Esophagus squamous epithelium (tissue), 5 donors: ENCODE measurements at places on chromosomes 4 and X.

GRCh38 chr4:900073-900472 lies 32.0 kb downstream of the GAK start:
- DNase-seq = no peak

GRCh38 chr4:58649226-58649625 lies 1539.0 kb upstream of the IGFBP7 start:
- no peak for DNase-seq

DNA sequence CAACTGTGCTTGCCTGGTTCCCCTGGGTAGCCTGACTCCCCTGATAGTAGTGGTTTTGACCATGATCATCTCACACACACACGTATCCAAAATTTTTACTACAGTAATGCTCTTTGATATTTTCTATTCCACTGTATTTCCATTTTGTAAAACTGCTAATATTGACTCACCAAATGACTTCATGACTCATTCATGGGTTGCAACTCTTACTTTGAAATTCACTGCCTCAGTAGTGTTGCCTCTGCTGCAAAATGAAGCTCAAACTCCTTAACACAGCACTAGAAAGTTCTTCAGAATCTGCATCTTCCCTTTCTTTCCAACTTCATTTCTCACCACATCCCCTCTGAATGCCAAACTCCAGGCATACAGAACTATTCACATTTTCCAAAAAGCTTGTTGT lies 20.3 kb downstream of the QRFPR start:
- DNase-seq = no peak

GRCh38 chr4:22410645-22411247 lies 105.1 kb downstream of the ADGRA3 start:
- no peak for DNase-seq

DNA sequence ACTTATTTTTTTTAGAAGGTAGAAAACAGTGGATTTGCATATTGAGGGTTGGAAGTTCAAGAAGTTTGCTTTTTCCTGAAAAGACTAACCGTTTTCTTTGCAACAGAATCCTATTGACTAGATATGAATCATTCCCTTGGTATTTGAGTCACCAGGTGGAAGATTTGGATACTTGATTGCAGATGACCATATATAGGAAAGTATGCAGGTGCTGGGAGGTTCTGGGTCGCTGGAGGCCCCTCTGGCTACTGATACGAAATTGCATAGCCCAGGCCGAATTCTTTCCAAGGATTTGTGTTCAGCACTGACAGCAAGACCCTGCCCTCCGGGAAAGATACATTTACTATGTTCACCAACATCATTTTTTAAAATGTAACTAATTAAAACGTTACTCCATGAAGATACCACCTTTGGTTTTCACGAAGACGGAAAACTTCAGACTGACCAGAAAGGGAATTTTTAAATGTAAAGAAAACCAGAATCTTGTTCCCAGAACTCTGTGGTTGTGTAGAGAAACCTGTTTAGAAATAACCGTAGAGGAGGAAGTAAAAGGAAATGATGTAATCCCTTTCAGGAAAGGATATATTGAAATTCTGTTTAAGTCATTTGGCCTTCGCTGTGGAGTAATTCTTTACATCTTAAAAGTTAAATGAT lies 946 bp downstream of the ANXA3 start:
- DNase-seq = no peak

GRCh38 chr4:165921546-165921945 lies 48.5 kb downstream of the TLL1 start:
- no peak for DNase-seq

DNA sequence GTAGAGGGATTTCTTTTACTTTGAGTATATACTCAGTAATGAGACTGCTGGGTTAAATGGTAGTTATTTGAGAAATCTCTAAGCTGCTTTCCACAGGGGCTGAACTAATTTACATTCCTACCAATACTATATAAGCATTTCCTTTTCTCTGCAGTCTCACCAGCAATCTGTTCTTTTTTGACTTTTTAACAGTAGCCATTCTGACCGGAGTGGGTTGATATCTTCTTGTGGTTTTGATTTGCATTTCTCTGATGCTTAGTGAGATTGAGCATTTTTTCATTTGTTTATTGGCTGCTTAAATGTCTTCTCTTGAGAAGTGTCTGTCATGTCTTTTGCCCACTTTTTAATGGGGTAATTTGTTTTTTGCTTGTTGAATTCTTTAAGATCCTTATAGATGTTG lies 43.3 kb downstream of the SPCS3 start:
- DNase-seq = no peak

- no peak for DNase-seq
These were observed 116.8 kb upstream of the NUDT10 start for GRCh38 chrX:51215856-51216255.

- DNase-seq = no peak
These were observed 124.7 kb upstream of the TMEM164 start for GRCh38 chrX:109878236-109878635.

GRCh38 chr4:71768123-71768522 lies 15.8 kb downstream of the GC start:
- DNase-seq = no peak

GRCh38 chr4:2822461-2823300 lies 21.0 kb upstream of the ADD1 start:
- no peak for DNase-seq

DNA sequence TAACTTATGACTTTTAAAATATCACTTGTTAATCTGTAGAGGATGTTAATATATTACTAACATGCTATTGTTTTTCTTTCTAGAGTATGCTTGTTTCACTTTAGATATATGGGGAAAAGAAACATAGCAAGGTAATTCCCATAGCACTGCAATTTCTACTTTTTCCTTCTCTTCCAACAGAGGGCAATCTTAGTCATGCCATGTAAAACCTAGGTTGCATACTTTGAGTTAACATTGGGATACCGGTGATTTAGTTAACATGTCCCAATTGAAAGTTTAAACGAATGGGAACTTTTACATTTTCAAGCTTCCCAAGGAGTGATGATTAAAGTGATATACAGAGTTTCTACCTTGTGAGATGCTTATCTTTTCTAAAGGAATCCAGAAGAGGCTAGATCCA lies 89.4 kb upstream of the IL13RA1 start:
- no peak for DNase-seq

- no peak for DNase-seq
These were observed 49.6 kb downstream of the MAP7D2 start for GRCh38 chrX:20066968-20067708.

- no peak for DNase-seq
These were observed 645.7 kb downstream of the TLL1 start for GRCh38 chr4:166518776-166519175.

DNA sequence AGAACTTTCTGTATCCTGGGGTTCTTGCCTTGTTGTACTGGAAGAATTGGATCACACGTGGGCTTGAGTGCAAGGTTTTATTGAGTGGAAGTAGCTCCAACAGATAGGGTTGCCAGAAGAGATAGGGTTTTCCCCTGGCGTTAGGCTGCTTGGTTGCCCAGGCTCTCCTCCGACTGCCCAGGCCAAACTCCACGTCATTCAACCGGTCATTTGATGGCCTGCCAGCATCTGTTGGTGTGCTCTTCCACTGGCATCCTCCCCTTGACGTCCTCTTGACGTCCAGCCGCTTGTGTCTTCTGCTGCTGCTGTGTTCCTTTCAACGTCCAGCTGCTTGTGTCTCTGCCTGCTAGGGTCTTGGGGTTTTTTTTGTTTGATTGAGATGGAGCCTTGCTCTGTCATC lies 340.3 kb upstream of the ZCCHC13 start:
- DNase-seq = no peak

GRCh38 chrX:105711805-105712204 lies 110.5 kb upstream of the NRK start:
- DNase-seq = no peak

DNA sequence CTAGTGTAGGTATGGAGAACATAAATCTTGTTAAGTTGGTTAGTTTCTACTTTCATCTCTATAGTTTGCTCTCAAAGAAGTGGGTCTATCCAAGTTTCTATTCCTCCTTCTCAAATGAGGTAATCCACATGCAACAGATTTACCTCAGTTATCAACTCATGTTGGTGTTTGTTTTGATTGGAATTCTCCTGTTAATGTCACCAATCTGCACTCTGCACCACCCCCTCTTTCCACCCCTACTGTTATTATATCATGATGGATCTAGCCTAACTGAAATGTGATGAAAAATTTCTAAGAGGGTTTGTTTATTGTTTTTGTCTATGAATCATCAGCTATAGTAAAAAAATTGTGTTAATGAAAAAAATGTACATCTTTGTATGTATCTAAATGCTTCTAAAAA lies 66.1 kb downstream of the AGTR2 start:
- DNase-seq = no peak

- no peak for DNase-seq
These were observed 66.3 kb upstream of the STX18 start for GRCh38 chr4:4608214-4608537.

- DNase-seq = no peak
These were observed 33.5 kb upstream of the SLITRK4 start for GRCh38 chrX:143669395-143669794.

- no peak for DNase-seq
These were observed 2109.9 kb upstream of the AGA start for GRCh38 chr4:179552131-179552530.

GRCh38 chr4:102641793-102642192 lies 119.0 kb downstream of the MANBA start:
- DNase-seq = no peak

- no peak for DNase-seq
These were observed 136.7 kb upstream of the RPL34 start for GRCh38 chr4:108483650-108484049.

- no peak for DNase-seq
These were observed 23.5 kb upstream of the SOWAHD start for GRCh38 chrX:119734897-119735339.

GRCh38 chr4:124253080-124253479 lies 459.5 kb downstream of the ANKRD50 start:
- DNase-seq = no peak

GRCh38 chr4:89305712-89306437 lies 1.7 kb downstream of the GPRIN3 start:
- DNase-seq = no peak

DNA sequence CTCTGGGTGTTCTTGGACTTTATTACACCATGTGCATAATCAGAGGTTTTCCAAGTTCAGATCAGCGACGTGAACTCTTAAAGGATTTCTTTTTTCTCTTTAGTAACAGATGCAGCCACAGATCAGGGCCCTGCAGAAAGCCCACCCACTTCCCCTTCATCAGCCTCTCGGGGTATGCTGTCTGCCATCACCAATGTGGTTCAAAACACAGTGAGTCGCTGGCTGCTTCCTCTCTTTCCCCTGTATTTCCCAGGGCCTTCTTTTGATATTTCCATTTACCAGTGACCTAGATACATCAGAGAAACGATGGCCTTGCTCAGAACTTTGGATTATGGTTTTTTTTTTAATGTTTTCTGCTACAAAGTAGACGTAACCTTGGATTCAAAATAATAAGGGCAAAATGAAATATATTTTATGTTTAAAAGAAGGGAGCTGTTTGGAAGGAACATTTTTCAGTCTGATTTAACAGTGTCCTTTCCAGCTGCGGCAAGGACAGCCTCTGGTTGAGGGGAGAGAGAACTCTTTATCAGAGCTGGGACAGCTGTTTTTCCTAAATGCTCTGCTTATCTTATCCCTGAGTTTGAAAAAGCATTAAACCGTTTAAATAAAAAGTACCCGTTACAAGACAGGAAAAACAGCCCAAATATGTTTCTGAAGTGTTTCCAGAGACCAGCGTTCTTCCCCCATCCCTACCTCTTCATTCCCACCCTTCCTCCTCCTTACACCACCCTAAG lies 38.2 kb downstream of the FAM114A1 start:
- DNase-seq = no peak

DNA sequence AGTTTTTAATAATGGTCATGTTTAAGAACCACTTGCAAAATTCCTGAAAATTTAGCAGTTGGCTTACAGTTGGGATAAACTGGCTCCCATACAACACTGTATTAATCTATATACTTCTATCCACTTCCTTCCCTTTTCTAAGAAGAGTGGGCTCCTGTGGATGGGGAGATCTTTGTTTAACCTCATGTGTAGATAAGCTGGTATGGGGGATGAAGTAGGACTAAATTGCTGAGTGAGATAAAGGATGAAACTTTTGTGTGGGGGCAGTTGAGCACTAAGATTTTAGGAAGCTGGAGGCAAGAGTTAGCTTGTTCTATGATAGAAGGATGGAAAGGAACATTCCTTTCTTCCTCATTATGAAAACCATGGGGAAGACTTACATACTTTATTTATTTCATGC lies 54.6 kb upstream of the ATP8A1 start:
- DNase-seq = no peak

DNA sequence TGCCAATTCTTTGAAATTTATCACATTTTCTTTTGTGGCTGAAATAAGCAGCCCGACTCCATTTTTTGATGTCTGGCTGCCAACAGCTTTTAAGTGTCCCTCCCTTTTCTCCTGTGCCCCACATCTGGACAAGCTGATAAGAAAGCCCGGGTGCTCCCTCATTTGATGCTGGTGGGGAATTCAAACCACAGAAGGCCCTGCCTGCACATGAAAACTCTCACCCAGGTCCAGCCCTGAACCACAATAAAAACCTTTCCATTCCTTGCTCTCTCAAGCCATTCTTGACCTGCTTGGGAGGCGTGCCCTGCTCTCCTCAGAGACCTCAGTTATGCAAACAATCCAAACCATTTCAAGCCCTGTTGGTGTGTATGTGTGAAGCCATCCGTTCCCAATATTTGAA lies 93.9 kb downstream of the FAM53A start:
- no peak for DNase-seq

- no peak for DNase-seq
These were observed 9.8 kb upstream of the TIGD2 start for GRCh38 chr4:89101256-89102161.

DNA sequence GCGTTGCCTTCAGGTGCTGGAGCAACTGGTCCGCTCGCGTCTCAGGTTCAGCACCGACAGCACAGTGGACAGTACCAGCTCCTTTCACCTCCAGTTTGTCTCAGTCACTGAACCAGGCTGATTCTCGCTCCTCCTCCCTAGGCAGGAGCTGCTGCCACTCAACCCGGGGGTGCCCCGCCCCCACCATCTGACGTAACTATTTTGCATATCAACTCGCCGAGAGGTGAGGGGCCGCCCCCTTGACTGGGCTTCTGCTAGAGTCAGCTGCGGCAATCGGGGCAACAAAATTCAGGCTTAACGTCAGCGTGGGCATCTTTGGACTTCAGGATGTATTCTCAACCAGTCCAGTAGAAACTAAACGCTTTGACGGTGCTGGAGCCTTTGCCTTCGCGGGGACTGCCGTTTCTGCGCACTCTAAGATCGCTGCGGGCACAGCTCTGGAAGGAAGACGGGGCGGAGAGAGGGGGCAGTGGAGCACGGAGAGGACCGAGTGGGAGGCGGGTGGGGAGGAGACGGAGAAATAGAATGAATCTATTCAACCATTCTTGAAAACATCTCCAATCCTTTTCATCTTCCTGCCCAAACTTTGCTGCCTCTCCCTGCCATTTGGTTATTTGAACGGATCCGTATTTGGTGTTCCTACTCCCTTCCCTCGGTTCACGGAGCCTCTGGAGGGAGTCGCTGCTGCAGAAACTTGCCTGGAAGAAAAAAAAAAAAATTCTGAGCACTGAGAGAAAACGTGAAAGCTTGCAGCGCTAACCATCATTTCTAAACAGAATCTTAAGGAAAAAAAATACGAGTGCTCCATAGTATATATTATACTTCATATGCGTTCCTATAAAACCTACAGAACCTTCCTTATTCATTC lies at the start of gene FSTL5:
FSTL5 (minus strand) TSS at position 109 of the 868 bp plus-strand sequence. CDS start 52,604 bp downstream, outside the sequence.
- no peak for DNase-seq

- no peak for DNase-seq
These were observed 24.9 kb upstream of the RPL39 start for GRCh38 chrX:119816300-119816699.

GRCh38 chr4:43619219-43619618 lies 726.7 kb downstream of the GRXCR1 start:
- no peak for DNase-seq
